Subcutaneous adipose tissue (tissue), 4 donors: ENCODE measurements at places on chromosomes 3 and 15. TPM values are rescaled to one million over a fixed set of nuclear protein-coding genes. Genes with fewer than 3 reads are reported as not detected.

The CKMT1A gene
- total RNA-seq, result not detected

The BOC gene
- 46.5 TPM for total RNA-seq

The SEMA6D gene
- 9.6 TPM for total RNA-seq

The CLEC3B gene
- 359 TPM for total RNA-seq

The AMOTL2 gene
- 92.5 TPM for total RNA-seq

The DLG1 gene
- 78.9 TPM for total RNA-seq

The POLQ gene
- 0.49 TPM for total RNA-seq

The RHCG gene
- total RNA-seq, result not detected

The HESX1 gene
- total RNA-seq, result 1.4 TPM

The MBNL1 gene
- 774 TPM for total RNA-seq

The SPATA12 gene
- total RNA-seq, result not detected

The GHRL gene
- total RNA-seq, result not detected

The ADAMTS9 gene
- 80.4 TPM for total RNA-seq

The MME gene
- total RNA-seq, result 408 TPM

The SEC22C gene
- 45.6 TPM for total RNA-seq

The EFHB gene
- total RNA-seq, result 1.7 TPM

The ABTB1 gene
- 58.6 TPM for total RNA-seq

The CCDC39 gene
- 0.22 TPM for total RNA-seq

The MCTP2 gene
- total RNA-seq, result 2.6 TPM

The ALAS1 gene
- total RNA-seq, result 25.8 TPM

The OXTR gene
- total RNA-seq, result not detected

The CRYGS gene
- 7.9 TPM for total RNA-seq

The ARPP19 gene
- 176 TPM for total RNA-seq

The ERC2 gene
- total RNA-seq, result not detected

The RTP4 gene
- total RNA-seq, result 1.3 TPM

The SLITRK3 gene
- total RNA-seq, result not detected

The PRRT3 gene
- total RNA-seq, result 1.2 TPM

The SPINK8 gene
- total RNA-seq, result not detected

The SAMD7 gene
- total RNA-seq, result not detected

The ZNF660 gene
- total RNA-seq, result 3.6 TPM

The TF gene
- total RNA-seq, result 154 TPM

The OSBPL10 gene
- total RNA-seq, result 7.3 TPM

The IQGAP1 gene
- total RNA-seq, result 279 TPM

The CYP19A1 gene
- total RNA-seq, result 16.7 TPM

The IGSF11 gene
- not detected for total RNA-seq

The SCN5A gene
- total RNA-seq, result 0.19 TPM

The C2CD4A gene
- total RNA-seq, result not detected

The LTF gene
- 10.6 TPM for total RNA-seq

The CDHR4 gene
- total RNA-seq, result not detected

The ANKRD63 gene
- not detected for total RNA-seq

The UROC1 gene
- not detected for total RNA-seq

The SENP8 gene
- 2.2 TPM for total RNA-seq

The GOLGA6L7 gene
- total RNA-seq, result not detected

The CD200R1 gene
- 6.8 TPM for total RNA-seq

The GASK1A gene
- 3.6 TPM for total RNA-seq

The DNAH12 gene
- 0.44 TPM for total RNA-seq

The SCN11A gene
- 1.9 TPM for total RNA-seq

The RTP1 gene
- not detected for total RNA-seq

The NR1I2 gene
- not detected for total RNA-seq

The TGM4 gene
- total RNA-seq, result not detected

The SEMA3G gene
- 97.3 TPM for total RNA-seq

The CCDC32 gene
- total RNA-seq, result 53.9 TPM

The UBL7 gene
- 31.1 TPM for total RNA-seq

The DCP1A gene
- 20.3 TPM for total RNA-seq

The CPN2 gene
- total RNA-seq, result 0.44 TPM
